Stimulated activated CD8-positive, alpha-beta memory T cell treated with anti-CD3 and anti-CD28 coated beads, Interleukin-4, amount 100 ng/mL, for 1 hour (primary cell): ENCODE measurements at places on chromosomes 7 and 10.

- no peak for DNase-seq
Observed at GRCh38 chr7:88132725-88133124, 87.1 kb downstream of the SRI start.

DNA sequence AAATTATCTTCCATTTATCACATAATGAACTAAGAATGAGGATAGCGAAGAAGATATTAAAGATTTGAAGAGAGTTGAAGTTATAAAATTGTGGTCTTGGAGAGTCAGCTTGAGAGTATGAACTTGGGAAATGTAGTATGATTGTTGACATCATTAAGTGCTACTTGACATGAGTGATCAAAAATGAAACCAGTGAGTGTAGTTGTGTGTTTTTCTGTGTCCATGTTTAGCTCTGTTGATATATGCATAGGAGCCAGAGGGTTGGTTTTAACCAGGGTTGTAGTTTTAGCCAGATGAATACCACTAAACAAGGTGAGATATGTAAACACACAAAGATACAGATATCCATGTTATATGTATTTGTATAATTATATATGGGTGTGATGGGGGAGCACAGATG, 6.2 kb downstream of the TMEM106B start:
- DNase-seq = no peak

- DNase-seq = no peak
Observed at GRCh38 chr7:24911213-24911603, 68.8 kb downstream of the OSBPL3 start.

DNA sequence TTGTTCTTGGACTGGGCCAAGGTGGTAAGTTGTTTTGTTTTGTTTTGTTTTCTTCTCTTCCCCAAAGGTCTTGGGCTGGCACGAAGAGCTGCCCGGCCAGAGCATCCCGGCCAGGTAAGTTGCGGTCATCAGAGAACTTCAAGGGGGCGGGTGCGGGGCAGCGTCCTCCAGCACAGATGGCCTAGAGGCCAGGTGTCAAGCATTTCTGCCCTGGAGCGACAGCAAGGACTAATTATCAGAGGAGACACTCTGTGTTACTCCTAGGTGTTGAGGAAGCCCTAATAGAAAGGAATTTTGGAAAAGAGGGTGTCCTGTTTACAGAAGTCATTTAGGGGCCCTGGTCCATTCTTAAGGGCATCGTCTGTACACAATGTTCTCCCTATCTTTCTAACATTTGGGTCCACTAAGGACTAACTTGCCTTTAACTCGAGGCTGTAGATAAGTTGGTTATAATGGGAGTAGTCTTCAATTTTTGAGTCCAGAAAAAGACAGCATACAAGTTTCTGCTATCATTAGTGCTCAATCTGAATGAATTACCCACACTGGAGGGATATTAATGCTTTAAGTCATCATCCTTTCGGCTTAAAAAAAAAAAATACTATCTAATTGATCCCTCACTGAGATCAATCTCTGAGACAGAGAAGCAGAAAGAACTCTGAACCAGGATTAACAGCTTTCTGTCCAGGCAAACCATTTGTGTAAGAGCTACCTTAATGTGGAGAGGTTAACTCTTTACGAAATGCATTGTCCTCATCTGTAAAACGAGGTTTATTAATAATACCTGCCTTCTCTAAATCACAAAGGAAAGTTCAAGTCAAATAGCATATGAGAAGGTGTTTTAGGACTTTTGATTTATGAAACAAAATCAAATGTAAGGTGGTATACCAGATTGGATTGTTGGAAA, 1.5 kb downstream of the ITGB8 start:
- DNase-seq = no peak

GRCh38 chr7:47587351-47587750, 5.4 kb upstream of the TNS3 start:
- no peak for DNase-seq
